ENCODE measurements at places on chromosomes 4 and X.

DNA sequence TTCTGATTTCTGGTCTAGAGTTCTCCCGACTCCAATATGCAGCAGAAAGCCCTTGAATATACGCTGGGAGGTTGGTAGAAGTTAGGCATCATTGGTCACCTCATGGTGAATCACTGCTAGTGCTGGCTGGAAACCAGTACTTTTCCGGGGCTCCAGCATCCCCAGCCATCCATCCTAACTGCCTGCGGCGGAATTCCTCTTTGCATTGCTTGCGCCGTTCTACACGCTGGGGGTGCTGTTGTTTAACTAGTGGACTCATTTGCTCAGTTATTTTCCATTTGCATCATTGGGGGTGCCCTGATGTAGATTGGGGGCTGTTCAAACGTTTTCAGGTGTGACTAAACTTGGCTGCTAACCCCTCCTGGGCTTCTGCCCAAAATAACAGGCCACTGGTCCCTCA, 23.3 kb upstream of the GPR50 start:
- no peak overlapping the region for H3K27ac ChIP-seq
- H3K4me1 ChIP-seq = no peaks in the 10 kb centered on the region
- H3K36me3 ChIP-seq = no peaks in the 10 kb centered on the region
- no peaks in the 10 kb centered on the region for H3K27me3 ChIP-seq

DNA sequence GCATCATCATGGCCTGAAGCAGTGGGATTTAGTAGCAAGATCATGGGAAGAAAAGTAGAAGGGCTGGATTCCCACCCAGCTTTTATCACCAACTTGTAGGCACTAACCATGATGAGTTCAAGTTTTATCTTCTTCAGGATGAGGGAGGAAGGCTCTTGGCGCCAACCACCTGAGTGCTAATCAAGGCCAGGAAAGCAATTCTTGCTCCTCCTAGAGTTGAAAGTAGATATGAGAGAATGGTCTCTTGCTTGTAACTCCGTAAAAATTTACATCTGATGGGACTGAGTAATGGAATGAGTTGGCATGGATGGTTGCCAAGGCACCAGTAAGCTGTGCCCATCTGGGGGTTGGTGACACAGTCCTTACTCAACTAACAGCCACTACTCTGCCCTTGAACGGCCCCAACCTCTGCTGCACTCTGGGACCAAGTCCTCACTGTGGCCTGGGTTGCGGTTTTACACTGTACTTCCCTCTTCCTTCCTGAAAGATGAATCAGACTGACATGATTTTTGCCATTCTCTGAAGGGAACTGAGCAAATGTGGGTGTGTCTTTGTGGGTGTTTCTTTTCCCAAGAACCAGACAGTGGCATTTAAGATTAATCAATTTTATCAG, 39.4 kb upstream of the NDP start:
- DNase-seq = peak; percentile 7
- no peak overlapping the region for H3K4me3 ChIP-seq
- H3K27ac ChIP-seq = no peak overlapping the region
- H3K27me3 ChIP-seq = no peaks in the 10 kb centered on the region

DNA sequence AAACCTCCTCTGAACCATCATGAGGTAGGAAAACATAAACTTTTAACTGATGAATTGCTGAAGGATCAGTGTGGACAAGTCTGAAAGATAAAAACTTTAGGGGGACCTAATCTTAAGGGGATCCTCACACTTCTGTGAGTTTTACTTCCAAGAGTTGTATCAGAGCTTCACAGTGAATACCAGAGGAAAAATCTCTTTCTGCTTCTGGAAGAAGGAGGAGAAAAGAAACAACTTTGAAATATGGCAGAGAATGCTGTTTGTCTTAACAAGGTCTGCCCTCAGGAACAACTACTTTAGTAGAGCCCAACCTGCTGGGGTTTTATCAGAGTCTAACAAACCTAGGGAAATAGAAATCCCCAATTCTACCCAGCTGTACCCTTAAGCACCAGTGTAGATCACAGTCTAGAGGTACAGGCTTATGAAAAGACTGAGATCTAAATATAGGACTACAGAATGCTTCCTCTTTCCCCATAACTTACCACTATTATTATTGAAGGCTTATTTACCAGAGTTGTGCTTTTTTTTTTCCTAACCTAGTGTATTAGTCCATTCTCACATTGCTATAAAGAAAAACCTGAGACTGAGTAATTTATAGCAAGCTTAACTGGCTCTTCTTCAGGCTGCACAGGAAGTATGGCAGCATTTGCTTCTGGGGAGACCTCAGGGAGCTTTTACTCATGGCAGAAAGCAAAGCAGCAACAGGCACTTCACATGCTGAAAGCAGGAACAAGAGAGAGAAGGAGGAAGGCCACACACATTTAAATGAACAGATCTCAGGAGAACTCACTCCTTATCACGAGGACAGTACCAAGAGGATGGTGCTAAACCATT, 167.9 kb downstream of the CAMK2D start:
- no peaks in the 10 kb centered on the region for H3K27me3 ChIP-seq
- no peak overlapping the region for H3K27ac ChIP-seq
- H3K36me3 ChIP-seq = no peaks in the 10 kb centered on the region

DNA sequence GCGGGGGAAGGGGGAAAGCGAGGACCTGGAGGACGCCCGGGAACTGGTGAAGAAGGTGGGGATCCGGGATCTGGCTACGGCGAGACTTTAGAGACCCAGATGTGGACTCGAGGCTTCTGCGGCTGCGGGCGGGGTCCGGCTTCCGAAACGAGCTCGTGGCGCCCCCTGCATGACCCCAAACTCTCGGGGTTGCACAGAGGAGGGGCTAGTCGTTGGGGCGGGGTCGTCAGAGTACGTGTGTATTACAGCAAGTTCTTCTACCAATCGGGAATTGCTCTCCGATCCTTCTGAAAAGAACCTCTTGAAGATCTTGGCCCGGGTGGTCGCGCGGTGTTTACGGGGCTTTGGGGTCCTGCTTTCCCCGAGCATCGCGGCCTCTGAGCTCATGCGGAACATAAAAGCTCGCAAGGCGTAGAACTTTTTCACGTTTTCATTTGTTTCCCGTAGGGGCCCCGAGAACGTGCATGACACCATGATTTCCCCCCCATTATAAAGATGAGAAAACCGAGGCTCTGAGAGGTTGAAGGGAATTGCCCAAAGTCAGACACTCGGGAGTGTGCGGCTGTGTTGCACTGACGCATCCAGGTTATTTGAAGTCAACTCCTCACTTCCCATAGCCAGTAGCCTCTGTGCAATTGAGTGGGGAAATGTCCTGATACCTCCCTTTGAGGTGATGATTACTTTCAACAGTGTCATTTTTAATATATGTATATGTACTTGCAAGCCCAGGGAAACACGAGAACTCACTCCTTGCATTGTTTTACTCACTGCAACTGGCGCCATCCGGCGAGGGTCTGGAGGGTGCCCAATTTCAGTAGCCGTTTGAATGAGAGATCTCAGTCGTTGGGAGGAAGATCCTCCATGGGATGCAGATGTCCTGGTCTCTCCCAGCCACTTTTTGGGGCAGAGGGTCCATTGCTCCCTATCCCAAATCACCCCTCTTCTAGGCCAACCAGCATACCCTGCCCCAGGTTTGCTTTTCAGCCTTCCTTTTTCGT, at the start of gene BEND4:
Gene BEND4 (minus strand): TSS at position 149 of the 998 bp plus-strand sequence. CDS start 512 bp downstream, outside the sequence.
- no peak within 1 kb of the TSS for H3K27ac ChIP-seq
- no peak for DNase-seq
- H3K27me3 ChIP-seq = peaks cover 9% of the 10 kb centered on the region
- peaks cover 17% of the 10 kb centered on the region for H3K4me1 ChIP-seq
- peak within 1 kb of the TSS; percentile 67 for H3K4me3 ChIP-seq
- no peaks in the 10 kb centered on the region for H3K36me3 ChIP-seq

GRCh38 chrX:136061286-136061685, 76.1 kb downstream of the SLC9A6 start:
- H3K4me1 ChIP-seq = peaks cover 47% of the 10 kb centered on the region
- H3K27me3 ChIP-seq = no peaks in the 10 kb centered on the region

All from thoracic aorta (tissue), 2 donors.